ENCODE measurements at places on chromosomes 2 and 18.

GRCh38 chr18:47595831-47596501 is 334.5 kb downstream of the SMAD2 start:
- peak; percentile 36 for DNase-seq

DNA sequence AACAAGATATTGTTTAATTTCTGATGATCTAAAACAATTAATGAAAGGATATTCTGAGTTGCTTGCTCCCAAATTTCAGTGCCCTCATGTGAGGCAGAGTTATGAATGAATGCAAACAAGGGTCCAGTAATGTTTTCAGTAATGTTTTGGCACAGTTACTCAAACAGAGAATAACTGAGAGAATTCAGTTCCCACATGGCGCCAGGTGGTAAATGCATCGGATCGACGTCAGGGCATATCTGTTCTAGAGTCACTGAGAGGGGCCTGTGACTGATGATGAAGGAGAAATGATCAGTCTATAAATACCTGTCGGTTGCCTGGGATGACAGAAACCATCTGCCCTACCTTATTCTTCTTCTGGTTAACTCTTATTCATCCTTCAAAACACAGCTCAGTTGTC is 81.4 kb downstream of the KCNS3 start:
- no peak for DNase-seq

DNA sequence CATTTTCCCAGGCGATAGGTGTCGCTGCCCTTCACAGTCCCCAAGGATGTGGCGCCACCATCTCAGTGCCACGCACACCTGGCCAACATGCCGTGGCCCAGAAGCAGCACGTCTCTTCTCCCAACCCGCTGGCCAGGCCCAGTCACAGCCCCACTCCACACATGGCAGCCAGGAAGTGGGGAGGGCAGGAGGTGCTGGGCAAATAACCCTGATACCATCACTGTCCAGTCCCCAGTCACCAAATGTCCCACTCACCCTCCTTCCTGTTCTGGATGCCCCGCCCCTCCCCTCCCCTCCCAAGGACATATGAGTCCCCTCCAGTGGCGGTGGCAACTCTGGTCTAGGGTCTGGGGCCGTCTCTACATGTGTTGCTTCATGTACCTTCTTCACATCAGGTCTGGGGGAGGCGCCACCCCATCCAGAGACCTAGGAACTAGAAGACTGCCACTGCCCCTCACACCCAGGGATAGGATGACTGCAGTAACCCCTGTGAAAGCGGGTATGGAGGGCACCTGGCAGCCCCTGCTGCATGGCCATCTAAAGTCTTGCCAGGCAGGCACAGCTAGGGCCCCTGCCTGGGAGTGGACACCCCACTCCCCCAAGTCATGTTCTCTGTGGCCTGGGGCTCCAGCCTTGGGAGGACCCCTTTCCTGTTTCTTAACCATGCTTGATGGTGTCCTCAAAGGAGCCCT is 7.3 kb upstream of the CAPN10 start:
- DNase-seq: no peak

GRCh38 chr2:50066873-50067272 is 912.6 kb upstream of the FSHR start:
- no peak for DNase-seq

DNA sequence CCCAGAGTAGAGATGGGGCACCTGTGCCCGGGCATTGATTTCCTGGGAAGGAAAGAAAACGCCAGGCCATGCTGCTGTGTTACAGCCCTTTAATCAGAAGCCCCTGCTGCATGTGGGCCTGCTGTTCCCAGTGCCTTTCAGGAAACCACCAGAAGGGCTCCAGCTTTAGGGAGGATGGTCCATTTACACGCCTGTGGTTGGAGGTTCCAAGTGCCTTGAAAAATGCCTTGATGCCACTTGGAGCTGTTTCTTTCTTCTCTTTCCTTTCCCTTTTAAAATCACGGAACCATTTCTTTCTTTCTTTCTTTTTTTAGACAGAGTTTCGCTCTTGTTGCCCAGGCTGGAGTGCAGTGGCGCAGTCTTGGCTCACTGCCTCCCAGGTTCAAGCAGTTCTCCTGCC is 60.5 kb downstream of the AGAP1 start:
- DNase-seq: no peak

DNA sequence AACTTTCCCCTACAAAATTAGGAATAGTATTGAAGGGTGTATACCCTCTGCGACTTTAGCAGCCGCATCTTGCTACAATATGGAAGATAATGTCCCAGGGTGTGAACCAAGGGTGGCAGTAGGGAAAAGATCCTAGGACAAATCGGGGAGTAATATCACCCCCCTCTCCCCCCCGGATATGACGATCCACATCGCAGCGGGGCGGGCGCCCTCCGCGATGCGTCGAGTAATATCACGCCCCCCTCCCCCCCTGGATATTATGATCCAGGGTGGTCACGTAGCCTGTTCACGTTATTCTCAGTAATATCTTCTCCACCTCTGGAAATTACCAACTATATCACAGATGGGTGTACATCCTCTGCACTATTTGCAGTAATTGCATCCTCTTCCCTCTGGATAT is 82.9 kb downstream of the DAPL1 start:
- DNase-seq: no peak

DNA sequence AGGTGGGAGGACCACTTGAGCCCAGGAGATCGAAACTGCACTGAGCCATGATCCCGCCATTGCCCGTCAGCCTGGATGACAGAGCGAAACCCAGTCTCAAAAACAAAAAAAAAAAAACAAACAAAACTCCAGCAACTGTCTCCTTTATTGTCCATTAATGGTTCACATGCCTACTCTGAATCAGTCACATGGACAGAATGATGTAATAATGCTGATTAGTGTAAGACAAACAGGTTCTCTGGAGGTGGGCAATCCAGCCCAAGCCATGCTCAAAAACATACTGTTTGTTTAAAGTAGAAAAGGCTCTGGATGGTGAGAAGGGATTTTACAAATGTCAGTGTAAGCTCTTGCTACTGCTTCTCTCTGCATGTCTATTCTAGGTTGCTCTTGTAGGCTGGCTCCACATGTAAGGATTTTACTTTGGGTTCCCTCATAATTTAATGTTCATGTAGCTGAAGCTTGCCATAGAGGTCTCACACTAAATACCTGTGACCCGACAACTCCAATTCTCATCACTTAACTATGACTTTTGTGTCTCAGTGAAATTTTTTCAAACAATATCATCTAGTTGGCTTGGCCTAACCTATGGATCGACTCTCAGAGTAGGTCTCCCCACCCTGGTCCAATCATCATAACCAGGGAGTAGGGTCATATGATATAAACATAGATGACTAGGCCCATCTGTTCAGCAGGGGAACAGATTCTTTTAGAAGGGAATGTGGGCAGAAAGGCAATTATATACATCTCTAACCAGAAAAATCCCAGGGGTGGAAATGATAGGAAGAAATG is 83.9 kb upstream of the SLC39A10 start:
- DNase-seq: no peak

DNA sequence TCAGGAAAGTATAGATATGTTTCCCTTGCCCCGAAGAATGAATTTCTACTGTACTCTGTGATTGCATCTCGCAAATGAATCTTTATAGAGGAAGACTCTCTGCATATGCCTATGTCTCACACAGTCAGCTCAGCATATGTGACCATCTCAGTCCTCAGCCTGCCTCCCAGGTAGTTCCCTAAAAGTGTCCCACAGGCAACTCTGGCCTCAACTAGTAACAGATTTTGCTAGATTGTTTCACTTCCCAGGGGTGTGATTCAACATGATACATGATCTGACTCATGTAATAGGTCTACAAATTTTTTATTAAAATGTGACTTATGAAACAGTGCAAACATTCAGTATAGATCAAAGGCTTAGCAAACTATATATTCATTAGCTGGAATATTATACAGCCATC is 296.6 kb upstream of the CRIM1 start:
- no peak for DNase-seq

GRCh38 chr2:121052023-121052422 is 233.0 kb downstream of the TFCP2L1 start:
- no peak for DNase-seq

GRCh38 chr2:130823886-130824491 is 12.7 kb upstream of the ARHGEF4 start:
- DNase-seq: no peak
